Stimulated activated CD4-positive, alpha-beta T cell treated with anti-CD3 and anti-CD28 coated beads, Interleukin-12 subunit alpha, Interleukin-12 subunit beta, amount 100 ng/mL, for 4 hours (primary cell): ENCODE measurements at places on chromosomes 16 and 17.

GRCh38 chr17:78738278-78738677 lies 43.8 kb downstream of the CYTH1 start:
- DNase-seq = no peak

GRCh38 chr16:82459580-82460256 lies 167.1 kb upstream of the CDH13 start:
- no peak for DNase-seq

- no peak for DNase-seq
Observed at GRCh38 chr17:39169518-39169917, 3.6 kb upstream of the ARL5C start.

- no peak for DNase-seq
Observed at GRCh38 chr17:5580367-5580766, 3.9 kb downstream of the NLRP1 start.

DNA sequence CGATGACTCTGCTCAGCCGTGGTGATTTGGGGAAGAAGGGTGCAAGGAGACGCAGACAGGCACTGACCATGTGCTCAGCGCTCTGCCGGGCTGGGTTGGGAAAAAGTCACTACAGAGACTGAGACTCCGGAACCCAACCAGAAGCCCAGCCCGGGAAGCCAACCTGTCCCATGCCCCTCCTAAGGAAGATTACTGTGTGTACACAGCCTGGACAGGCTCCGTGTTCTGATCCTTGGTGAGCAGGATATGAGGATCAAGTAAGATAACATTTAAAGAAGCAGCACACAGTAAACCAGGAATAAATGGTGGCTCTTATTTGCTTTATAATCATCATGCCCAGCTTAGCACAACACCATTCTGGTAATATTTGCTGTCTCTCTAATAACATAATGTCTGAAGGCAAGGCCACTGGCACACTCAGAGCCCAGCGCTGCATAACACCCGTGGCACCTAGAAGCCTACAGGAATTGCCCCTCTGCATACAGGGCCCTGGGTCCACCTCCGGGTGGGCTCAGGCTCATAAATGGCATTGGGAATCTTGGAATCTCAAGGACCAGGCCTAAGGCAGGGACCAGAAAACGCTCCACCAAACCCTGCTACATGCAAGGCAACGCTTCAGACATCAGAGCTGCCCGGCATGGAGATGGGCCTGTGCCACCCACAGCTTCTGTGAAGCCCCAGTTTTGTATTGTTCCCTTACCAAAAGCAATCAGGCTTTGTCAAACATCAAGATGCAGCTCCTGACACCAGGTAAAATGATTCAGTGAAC lies 113.5 kb downstream of the DYNLRB2 start:
- DNase-seq = no peak
